Stimulated activated CD8-positive, alpha-beta memory T cell treated with anti-CD3 and anti-CD28 coated beads, Interleukin-12 subunit alpha, Interleukin-12 subunit beta, amount 100 ng/mL, for 4 hours (primary cell): ENCODE measurements at places on chromosomes 11 and 22.

- DNase-seq = no peak
These were observed 35.4 kb upstream of the BRSK2 start for GRCh38 chr11:1354125-1354938.

GRCh38 chr11:77407613-77408012 lies 66.3 kb downstream of the PAK1 start:
- no peak for DNase-seq

DNA sequence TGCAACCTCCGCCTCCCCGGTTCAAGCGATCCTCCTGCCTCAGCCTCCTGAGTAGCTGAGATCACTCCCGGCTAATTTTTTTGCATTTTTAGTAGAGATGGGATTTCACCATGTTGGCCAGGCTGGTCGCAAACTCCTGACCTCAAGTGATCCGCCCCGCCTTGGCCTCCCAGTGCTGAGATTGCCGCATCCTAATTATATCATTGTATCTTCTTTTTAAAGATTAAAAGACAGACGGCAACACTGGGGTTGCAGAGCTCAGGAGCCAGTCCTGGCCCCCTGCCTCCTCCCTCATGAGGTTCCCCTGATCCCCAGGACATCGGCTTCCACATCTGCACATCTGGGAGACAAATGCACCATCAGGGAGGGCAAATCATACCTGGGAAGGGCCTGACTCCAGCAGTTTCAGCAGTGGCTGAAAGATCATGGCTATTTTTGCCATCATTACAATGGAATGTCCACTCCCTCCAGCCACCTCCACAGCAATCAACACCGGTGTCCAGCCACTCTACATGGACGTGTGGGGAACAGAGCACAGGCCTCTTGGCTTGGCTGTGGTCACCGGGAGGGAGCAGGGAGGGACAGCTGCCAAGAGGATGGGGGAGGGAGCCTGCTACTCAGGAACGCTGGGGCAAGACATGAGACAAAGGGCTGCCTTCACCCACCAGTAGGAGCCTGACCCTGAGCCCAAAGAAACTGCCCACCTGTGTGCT lies 9.2 kb upstream of the CELSR1 start:
- DNase-seq = no peak

DNA sequence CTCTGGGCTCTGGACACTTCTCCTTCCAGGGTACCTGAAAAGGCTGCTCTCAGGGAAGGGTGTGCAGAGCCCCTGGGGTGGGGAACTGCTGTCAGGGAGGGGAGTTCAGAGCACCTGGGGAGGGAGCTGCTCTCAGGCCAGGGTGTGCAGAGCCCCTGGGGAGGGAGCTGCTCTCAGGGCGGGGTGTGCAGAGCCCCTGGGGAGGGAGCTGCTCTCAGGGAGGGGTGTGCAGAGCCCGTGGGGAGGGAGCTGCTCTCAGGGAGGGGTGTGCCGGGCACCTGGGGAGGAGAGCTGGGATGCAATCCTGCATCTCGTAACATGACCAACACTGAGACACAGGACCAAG lies 764.2 kb downstream of the BRD1 start:
- DNase-seq = no peak

DNA sequence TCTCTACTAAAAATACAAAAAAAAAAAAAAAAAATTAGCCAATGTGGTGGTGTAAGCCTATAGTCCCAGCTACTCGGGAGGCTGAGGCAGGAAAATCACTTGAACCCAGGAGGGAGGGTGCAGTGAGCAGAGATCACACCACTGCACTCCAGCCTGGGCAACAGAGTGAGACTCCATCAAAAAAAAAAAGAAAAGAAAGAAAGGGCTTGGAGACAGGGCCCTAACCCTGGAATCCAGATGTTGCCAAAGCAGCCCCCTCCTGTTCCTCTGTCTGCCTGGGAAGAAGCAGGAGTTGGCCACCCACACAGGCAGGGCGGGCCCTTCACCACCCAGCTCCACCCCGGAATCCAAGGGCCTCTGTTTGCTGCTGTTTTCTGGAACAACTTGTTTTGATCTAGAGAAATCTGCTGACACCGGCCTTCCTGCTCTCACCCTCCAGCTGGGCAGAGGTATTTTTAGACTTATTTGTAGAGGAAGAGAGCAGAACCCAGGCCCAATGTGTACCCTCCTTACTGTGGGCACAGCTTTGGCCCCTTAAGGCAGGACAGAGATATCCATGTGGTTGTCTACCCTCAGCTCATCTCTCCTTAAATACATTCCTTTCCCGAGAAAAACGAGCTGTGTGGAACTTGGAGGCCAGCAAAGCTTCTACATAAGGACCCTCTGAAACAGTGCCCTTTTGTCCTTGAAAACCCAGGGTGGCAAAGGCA lies 2.7 kb upstream of the NEAT1 start:
- DNase-seq = no peak

DNA sequence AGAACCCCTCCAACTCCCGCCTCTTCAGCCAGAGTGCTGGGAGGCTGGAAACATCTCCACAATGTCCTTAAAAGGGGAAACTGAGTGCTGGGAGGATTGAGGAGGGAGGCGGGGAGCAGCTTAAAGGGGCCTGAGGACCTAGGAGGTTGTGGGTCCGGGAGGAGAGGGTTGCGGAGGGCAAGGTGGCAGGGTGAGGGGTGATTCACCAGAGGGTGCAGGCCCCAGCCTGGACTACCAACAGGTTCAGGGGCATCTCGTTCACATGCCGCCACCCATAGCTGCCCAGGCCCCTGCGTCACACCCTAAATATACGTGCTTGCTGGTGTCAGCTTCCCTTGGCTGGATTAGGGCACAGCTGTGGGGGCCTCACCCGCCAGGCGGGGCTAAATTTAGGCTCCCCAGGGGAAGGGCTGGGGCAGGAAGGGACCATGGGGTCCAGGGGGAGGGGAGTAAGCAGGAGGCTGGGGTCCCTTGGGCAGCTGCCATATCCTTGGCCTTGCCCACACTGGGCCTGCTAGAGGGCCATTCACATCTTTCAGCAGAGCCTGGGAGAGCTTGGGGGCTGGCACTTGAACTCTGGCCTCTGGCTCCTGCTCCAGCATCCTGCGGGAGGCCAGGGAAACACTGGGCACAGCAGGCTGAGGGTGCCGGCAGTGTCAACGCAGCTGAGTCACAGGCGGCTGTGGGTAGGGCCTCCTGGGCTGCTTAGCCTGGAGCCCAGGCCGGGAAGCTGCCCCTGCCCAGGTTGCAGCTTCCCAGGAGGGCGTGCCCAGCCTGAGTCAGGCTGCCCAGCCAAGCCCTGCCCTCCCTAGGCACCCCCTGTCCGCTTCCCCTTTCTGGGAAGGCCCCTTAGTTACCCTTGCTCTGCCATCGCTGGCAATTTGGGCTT lies 1.3 kb downstream of the EHBP1L1 start:
- no peak for DNase-seq

DNA sequence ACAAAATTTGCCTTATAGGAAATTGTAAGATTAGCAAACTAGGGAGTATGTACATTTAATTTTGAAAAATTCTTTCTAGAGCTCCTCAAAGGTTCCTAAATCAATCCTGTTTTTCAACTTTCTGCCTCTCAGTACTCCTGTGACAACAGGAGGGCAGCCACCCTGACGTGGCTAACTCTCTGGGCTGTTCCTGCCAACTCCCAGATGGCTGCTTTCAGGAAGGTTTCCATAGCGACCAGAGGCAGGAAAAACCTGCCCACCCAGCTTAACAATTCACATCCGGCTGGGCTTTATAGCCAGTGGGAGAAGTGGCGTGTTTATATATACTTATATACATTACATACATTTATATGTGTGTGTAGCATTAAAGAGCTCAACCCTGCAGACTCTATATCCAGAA lies 26.5 kb downstream of the SGSM3 start:
- no peak for DNase-seq

DNA sequence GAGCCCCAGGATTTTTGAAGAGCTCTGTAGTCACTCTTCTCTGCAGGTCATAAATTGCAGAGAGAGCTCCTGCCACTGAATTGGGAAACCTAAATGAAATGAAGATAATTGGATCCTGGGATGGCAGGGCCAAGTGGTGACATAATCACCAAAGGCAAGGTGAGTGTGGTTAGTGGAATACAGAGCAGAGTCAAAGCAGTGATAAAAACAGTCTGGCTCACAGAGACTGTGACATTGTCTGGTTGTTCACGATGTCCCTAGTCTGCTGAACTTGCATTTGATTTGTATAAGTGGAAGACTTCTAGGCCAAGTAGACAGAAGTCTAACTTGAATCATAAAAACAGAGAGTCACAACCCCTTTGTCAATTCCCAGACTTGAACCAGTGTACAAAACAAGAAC lies 26.8 kb upstream of the SPATA19 start:
- DNase-seq = no peak

DNA sequence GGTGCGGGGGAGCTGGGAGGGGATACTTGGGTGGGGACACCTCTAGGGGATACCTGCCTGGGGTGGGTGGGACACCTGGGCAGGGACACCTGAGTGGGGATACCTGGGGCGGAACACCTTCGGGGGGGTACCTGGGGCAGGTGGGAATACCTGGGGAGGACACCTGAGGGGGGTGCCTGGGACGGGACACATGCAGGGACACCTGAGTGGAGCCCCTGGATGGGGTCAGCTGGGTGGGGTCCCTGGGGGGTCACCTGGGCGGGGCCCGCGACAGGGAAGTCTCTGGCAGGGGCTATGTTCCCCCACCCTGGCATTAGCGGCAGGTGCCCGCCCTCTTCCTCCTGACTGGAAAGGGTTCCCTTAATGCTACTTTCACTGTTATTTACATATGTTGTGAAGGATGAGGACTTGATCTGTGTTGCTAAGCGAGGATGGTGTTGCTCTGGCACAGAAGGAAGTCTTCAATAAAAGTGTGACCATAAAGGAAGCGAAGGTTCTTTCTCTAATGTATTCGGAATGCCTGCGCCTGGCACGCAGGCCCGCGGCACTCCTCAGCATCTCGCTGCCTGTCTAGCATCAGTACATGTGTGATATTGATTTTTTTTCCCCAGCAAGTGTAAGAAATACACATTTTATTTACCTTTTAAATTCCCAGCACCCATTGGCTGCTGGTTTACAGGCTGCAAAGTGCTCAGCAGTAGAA lies 801.7 kb downstream of the BRD1 start:
- DNase-seq = no peak

- no peak for DNase-seq
These were observed 85.0 kb downstream of the ATG16L2 start for GRCh38 chr11:72899238-72899637.

GRCh38 chr11:128361451-128362020 lies 225.8 kb downstream of the ETS1 start:
- DNase-seq = no peak

DNA sequence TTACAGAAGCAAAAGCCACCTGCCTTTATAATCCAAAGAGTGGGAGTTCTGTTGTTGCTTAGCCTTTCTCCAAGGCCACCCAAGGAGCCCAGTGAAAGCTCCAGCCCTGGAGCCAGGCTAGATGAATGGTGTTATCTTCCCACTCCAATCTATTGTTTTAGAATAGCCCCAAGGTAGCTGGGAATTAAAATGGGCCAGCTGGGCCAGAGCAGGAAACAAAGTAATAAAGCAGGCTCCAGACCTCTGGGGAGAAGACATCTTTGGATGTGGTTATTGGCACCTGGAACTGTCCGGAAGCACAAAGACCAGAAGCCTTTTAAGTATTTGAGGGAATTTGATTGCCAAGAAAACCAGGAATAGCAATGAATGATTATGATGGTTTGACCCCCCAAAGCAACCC lies 8.8 kb downstream of the C11orf96 start:
- DNase-seq = no peak

DNA sequence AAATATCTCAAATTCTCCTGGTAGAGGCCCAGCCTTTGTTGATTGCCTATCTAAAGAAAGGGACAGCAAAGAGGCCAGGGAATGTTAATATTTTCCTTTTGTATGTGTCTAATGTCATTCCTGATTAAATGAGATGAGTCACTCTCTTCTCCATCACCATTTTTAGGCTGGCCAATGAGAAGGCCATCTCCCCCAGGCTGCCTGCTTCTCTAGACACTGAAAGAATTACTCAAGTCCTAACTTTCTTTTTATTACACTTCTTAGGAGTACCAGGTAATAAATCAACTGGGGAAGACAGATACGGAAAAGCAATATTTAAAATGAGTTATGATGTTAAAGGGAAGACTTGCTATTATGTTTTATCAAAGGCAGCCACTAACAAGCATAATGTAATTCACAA lies 259.2 kb upstream of the SORL1-AS1 start:
- no peak for DNase-seq

DNA sequence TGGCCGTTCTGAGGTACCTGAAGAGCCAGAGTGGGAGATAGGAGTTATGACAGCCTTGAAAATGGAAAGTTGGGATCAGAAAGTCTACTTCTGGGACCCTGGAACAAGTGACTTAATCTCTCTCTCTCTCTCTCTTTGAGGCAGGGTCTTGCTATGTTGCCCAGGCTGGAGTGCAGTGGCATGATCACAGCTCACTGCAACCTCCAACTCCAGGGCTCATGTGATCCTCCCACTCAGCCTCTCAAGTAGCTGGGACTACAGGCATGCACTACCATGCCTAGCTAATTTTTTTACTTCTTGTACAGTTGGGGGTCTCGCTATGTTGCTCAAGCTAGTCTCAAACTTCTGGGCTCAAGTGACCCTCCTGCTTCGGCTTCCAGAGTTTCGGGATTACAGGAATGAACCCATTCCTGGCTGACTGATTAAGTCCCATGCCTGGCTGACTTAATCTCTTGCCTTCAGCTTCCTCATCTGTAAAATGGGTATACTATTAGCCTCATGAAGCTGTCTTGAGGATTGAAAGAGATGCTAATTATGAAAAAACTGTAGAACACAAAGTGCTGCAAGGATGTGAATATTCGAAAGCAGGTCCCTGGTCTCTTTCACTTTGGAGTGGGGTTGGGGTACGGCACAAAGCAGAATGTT lies 87.7 kb downstream of the UBASH3B start:
- no peak for DNase-seq

DNA sequence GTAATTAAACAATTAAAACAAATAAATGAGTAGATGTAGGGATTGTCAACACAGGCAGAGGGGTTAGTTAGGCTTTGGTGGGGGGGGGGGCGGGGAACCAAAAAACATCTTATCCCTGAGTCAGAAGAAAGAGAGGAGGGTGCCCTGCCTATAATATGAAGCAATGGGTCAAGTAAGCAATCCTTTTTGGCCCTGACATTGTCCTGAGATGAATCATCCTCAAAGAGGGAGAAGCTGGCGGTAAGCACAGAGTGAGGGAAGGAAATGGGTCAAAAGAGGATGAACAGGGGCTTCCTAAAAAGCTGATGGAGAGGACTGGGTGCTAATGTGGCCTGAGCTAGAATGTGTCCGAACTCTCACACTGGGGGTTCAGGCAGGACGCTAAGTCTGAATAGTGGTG lies 4.7 kb downstream of the OLFML1 start:
- DNase-seq = no peak

DNA sequence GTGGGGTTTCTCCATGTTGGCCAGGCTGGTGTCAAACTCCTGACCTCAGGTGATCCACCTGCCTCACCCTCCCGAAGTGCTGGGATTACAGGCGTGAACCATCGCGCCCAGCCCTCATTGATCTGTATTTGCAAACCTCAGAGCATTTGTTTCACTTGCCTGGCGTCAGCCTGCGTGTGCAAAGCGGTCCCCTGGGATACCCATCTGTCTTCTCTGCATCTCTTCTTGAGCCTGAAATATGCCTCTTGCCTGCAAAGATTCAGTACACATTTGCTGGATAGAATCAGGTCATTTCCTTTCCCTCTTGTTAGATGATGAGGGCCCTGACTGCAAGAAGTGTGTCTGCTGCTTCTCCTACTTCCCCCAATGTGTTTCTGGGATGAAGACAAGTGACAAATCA lies 1291.0 kb downstream of the TBC1D22A start:
- no peak for DNase-seq
